NCI-H1417 (cell line): ENCODE measurements at places on chromosomes 4 and X.

DNA sequence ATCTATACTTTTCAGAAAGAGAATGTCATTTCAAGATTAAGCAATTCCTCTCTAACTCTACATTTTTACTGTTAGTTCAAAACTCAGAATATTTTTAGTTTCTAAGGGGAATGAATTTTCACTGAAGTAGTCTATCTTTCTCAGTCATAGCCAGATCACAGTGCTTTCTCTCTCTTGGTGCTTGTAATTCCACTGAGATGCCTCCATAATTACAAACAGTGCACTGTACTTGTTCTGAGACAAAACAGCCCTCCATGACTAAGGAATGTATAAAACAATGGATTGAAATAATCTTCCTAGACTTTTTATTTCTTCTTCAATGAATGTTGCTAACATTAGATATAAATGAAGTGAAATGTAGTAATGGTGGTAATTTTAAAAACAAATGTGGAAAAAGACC is 603.2 kb upstream of the FAM241A start:
- DNase-seq, result no peak

DNA sequence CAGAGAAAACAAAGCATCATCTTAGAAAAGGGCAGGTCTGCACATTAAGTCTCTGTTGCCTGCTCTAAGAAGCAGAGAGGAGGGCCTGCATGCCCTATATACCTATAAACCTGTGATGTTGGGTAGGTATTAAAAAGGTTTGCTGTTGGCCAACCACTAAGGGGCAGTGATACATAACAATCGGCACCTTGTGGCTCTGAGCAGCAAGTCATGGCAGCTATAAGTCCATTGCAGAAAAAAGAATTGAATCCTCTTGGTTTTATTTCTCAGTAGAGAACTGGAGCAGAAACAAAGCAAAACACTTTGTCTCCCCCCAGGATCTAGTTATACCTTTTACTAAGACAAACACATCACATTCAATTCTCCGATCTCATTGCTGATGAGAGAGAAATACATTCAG is 1364.4 kb downstream of the STIM2 start:
- peak; percentile 27 for DNase-seq

DNA sequence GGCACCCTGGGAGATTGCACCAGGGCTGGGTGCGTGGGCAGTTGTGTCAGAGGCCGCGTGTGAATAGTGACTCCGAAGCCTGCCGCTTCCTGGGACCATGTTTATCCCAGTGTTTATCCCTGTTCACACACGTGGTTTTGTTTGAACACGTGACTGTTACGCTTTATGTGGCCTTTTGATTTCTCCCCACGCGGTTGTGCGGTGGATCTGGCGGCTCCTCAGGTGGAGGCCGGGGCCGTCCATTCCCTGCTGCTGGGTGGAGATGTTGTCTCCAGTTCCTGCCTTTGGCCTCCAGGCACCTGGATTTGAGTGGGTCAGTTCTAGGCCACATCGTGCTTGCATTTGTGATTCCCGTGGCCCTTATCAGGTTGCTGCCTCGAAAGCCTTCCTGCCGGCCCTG is 35.1 kb downstream of the NELFA start:
- no peak for DNase-seq

DNA sequence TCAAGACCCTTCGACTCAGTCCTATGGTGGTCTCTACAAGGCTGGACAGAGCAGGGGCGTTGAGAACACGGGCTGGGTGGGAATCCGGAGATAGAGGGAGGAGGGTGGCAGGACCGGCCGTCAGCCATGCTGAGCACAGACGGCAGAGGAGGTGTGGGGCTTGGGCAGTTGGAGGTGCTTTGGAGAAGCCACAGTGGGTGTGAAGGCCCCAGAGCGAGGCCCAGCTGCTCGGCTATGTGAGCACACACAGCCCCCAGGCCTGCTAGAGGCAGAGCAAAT is 4.2 kb downstream of the PDE6B start:
- DNase-seq, result no peak

DNA sequence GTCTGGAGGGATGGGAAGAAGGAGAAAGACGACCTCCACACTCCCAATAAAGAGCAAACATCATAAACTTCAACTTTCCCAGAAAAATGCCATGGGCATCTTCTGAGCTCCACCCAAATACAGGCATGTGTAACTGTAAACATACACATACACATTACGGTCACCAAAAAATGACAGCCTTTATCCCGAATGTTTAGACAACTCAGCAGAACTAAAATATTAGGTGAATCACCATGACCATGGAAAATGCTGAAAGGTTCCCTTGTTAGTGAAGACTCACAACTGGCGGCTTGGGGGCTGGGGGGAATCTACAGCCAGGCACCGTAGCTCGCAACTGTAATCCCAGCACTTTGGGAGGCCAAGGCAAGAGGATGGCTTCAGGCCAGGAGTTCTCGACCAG is 33.0 kb downstream of the PRKX start:
- DNase-seq, result no peak

GRCh38 chr4:22962295-22962694 is 269.6 kb downstream of the GBA3 start:
- peak; percentile 3 for DNase-seq

DNA sequence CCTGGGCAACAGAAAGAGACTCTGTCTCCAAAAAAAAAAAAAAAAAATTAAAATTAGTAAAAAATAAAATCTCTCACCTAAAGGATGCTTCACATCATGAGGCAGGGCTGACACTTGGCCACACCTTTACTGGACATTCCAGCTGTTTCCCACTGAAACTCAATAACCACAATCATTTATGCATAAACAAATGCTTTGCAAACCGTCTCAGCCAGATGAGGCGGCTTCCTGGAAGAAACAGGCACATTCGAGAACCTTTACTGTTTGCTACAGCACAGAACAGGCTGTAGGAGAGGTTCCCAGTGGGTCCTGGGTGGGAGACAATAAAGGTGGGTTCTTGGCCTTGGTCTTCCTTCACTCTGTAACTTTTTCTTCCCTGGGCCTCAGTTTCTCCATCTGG is 10.9 kb upstream of the TBC1D14 start:
- no peak for DNase-seq

DNA sequence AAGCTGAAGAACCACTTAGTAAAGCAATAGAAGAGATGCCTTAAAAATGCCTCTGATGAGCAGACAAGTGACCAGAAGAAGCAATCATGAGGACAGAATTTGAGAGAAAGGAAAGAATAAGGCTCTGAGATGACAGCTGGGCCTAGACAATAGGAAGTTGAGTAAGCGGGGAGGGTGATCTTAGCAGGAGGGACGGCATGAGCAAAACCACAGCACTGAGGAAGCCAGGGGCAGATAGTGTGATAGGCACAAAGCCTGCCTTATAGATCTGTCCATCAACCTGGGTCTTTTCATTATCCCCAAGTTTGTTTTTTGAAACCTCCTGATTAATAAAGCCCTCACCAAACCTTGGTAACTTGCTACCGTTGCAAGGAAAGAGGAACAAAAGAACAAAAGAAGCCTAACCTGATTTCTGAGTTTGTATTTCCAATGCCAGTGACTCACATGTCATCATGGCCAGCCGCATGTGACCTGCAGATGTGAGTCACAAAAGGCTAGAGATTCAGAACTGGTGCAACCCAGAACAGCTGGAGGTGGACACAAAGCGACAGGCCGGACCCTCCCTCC is 55.7 kb upstream of the PPARGC1A start:
- no peak for DNase-seq

DNA sequence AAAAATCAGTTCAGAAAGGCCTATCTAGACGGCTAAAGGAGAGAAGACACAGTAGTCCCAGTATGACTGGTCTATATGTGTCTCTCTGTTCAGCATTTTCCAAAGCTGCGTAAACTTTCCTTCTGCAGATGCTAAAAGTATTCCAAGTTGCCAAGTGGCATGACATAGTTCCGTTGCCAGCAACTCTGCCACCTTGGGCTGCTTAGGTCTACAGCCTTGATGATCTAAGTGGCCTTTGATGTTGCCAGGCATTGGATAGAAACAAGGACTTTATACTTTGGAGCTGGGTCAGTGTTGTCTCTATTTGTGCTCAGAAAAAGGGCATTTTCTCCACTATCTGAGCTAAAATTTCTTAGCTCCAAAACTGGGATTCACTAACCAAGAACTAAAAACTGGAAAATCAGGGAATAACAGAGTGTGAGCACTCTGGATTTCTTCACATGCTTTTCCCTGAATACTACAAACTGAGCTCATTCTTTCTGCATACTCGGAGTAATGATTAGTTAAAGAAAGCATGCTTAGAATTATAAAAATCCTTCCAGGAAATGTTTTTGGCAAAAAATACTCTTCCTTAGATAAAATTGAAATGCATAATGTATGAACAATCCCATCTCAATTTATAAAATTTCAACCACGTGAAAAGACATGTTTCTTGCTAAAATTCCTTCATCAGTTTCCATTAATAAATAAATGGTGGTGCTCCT is 191.4 kb downstream of the ADAMTS3 start:
- DNase-seq, result no peak

DNA sequence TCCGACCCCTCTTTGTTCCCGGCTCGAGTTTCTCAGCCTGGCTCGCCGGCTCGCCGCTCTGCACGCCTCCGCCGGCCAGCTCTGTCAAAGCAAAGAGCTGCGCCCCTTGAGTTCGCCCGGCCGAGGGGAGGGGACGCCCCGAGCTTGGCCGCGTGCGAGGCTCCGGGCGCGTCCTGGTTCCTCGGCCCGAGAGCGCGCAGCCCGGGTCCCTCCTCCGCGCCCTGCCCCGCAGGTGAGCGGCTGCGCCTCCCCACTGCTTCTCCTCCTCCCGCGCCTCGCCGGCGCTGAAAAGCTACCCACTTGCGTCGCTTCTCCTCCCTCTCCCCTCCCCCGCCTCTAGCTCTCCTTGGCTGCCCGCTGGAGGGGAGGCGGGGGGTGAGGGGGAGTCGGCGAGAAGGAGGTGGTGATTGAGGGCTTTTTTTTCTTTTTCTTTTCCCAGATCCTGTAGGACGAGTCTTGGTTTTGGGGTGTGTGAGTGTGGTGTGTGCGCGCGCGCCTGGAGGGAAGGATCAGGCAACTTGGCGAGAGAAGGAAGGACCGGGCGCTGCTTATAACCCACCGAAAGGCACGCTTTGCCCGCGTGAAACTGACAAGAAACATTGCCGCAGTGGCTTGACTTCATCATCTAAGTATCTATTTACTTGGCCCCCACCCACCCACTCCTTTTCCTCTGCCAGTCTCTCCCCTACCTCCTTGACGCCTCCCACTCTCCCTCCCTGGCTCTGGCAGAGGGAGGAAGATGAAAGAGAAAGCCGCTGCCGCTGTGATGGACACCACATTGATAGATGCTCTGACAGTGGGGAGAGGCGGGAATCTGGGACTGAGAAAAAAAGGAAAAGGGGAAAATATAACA is at the start of gene LEF1:
Gene LEF1, minus strand, starts transcription at position 262 of the 853 bp plus-strand sequence. CDS start 1,165 bp downstream, outside the sequence.
- DNase-seq, result peak; percentile 92

GRCh38 chrX:64097891-64098290 is 107.6 kb downstream of the AMER1 start:
- no peak for DNase-seq

DNA sequence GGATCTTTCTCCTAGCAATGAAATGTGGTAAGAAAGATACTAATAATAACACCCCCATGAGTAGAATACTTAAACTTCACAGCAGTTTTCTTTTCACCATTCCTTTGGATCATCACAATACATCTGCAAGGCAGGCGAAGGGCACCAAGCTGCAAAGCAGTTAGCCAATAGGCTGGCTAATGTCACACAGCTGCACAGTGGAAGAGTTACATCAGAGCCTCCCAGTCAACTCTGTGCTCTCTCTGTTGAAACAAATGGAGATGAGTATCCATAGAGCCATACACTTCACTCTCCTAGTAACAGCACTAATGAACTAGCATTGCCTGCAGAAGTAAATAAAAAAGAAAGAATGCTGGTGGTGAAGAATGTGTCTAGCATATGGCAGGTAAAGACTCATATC is 139.0 kb downstream of the ATG4A start:
- DNase-seq, result no peak

- DNase-seq, result peak; percentile 70
Observed at GRCh38 chr4:12703036-12703435, 781.1 kb downstream of the RAB28 start.

GRCh38 chrX:137151403-137151802 is 117.6 kb upstream of the GPR101 start:
- DNase-seq, result no peak

- DNase-seq, result no peak
Observed at GRCh38 chr4:142043509-142043908, 407.1 kb downstream of the IL15 start.

- DNase-seq, result no peak
Observed at GRCh38 chr4:163744861-163745260, 250.4 kb downstream of the TMA16 start.

DNA sequence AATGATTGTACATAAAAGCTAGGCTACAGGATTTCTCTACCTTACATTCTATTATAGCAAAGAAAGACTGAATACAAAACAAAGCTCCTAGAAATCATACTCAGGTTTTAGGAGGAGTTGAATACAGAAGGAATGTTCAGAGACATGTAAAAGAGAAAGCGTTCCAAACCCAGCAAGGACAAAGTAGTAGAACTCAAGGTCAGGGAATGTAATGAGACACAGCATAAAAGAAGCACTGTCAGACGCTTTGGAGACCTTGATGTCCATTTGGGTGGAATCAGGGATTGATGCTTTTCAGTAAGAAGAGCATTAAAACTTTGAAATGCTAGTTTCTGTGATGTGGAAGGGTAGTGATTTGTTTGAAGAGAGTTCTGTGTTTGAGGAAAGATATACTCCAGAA is 303.6 kb downstream of the PCDH7 start:
- no peak for DNase-seq
